ENCODE measurements at places on chromosomes 7 and 10.

DNA sequence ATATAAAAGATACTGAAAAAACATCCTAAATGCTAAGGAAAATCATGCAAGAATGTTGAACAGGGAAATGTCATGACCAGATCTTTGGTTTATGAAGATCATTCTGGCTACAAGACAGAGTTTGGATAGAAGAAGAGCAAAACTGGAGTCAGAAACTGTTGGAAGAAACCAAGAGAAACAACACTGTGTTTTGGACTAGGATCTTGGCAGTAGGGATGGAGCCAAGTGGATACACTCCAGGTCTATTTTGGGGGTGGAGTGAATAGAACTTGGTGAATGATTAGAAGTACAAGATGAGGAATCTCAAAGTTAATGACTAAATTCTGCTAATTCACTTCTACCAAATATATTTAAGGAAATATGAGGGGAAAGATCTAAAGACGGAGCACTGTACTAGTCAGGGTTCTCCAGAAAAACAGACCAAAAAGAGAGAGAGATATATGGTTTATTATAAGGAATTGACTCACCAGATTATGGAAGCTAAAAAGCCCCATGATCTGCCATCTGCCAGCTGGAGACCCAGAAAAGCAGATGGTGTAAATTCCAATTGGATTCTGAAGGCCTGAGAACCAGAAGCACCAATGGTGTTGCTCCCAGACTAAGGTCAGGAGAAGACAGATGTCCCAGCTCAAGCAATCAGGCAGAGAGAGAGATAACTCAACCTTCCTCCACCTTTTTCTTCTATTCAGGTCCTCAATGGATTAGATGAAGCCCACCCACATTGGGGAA, 254.9 kb downstream of the TRIL start:
- no peak for DNase-seq

GRCh38 chr10:117686606-117687005, 144.1 kb downstream of the EMX2 start:
- no peak for DNase-seq

- no peak for DNase-seq
Measured at GRCh38 chr10:122176232-122177213, 94.6 kb upstream of the BTBD16 start.

- no peak for DNase-seq
Measured at GRCh38 chr10:57624066-57624465, 643.6 kb downstream of the IPMK start.

DNA sequence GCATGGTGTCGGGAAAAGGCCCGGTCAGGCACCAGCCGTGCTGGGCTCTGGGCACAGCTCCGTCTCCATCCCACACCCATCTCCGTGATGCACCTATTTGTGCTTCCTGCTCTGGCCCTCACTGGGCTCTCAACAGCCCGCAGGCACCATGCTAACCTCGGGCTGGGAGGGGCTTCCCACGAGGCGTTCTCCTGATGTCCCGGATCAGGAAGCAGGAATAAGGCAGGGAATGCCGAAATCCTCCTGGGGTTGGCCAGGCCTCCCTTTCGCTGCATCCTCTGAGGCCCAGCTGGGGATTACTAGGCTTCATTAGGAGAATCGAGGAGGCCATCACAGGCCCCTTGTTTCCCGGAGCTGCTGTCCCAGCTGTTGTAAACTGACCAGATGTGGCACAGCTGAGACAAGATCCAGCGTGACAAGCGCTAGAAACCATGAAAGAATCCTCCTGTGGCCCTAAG, 72.0 kb downstream of the FAM53B start:
- no peak for DNase-seq

- no peak for DNase-seq
Measured at GRCh38 chr7:74115326-74115725, 31.7 kb downstream of the LIMK1 start.
